ENCODE measurements at places on chromosomes 3 and 15.

DNA sequence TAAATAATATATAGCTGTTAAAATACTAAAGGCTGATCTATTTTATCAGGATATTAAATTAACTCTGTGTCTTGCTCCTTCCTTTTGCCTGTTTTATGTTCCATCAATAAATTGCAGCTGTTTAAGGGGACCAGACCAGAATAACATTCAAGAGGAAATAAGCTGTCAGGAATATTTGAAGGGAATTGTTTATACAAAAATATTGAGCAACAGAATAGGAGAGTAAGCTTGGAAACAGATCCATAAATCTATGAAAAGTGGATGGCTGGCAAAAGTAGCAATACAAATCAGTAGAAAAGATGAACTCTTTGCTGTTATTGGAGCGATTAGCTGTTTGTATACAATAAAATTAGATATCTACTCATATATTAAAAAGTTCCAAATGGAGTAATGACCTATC lies 36.2 kb upstream of the PLSCR2 start:
- no peak for DNase-seq

GRCh38 chr3:157416347-157417087 lies 20.1 kb upstream of the PTX3 start:
- DNase-seq: no peak

DNA sequence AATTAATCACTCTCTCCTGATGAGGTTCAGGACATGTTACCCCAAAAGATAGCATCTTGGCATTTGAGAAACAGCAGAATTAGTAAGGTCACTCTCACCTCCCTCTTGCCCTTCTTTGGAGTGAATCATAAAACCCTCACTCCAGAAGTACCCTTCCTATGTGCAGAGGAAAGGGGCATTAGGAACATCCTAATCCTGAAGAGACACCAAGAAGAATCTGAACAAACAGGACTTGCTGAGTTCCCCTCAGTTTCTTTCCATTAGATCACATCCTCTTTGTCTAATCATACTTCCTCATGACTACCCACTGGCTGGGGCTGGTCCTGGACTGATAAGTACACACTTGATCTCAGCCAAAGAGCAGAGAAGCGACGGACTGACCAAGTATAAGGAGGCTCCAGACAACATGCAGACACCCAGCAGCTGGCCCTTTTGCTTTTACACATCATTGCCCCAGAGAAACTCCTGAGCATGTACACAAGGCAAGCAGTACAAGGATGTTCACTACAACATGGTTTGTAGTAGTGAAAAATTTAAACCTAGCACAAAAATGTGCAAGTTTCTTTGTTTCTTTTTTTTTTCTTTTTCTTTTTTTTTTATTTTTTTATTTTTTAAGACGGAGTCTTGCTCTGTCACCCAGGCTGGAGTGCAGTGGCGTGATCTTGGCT lies 15.0 kb upstream of the TM6SF1 start:
- DNase-seq: no peak

DNA sequence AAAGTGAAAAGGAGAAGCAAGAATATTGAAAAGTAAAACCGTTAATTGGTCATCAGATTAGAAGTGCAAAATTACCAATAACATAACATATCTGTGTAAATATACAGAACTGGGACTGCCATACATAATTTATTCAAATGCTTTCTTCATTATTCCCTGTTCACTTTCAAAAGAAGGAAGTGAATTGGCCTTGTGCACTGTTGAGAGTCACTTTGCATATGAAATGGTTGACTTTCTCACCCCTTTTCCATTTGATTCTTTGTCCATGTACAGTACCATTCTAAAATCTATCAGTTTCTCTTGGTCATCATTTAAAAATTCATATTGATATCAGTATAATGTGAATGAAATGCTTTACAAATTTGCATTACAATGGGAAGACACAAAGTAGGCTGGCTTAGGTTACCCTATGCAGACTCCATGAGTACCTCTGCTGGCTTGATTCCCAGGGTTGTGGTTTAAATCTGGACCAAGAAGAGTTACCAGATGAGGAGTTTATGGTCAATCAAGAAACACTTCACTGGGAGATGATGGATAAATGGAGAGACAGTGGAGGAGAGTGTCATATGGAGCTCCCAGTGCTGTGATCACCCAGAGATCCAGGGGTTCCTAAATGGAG lies 210.9 kb upstream of the TOPAZ1 start:
- DNase-seq: no peak

DNA sequence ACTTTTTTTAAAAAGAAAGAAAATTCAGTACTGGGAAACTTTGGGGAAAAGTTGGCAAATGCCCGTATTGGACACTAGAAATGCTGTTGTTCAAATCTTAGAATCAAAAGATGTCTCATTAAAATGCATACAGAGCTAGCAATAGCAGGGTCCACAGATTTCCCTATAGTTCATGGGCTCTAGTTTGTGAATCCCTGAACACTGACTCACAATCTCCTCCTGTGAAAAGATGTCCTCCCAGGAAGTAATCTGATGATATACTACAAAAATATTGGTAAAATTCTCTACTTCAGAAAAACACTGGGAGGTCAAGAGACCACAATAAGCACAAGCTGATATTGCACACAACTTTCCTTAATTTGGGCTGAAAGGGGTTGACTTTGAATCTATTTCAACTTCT lies 568.4 kb upstream of the ZNF385D start:
- DNase-seq: no peak

DNA sequence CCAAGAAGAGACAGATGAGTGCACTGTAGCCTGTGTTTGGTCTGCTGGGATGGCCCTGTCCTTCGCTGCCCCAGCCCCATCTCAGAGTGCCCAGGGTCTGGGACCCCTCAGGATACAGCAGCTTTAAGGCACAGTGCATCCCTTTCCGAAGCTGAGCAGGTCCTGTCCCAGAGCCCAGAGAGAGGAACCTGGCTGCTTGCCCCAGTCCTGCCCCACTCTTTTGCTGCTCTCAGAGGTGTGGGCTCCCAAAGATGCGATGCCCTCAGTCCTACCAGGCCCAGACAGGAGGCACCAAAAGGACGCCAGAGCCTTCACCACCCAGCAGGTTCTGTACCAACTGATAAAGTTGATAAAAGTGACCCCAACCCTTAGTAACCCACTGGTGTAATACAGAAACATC lies 8.2 kb downstream of the PLCD1 start:
- DNase-seq: no peak

DNA sequence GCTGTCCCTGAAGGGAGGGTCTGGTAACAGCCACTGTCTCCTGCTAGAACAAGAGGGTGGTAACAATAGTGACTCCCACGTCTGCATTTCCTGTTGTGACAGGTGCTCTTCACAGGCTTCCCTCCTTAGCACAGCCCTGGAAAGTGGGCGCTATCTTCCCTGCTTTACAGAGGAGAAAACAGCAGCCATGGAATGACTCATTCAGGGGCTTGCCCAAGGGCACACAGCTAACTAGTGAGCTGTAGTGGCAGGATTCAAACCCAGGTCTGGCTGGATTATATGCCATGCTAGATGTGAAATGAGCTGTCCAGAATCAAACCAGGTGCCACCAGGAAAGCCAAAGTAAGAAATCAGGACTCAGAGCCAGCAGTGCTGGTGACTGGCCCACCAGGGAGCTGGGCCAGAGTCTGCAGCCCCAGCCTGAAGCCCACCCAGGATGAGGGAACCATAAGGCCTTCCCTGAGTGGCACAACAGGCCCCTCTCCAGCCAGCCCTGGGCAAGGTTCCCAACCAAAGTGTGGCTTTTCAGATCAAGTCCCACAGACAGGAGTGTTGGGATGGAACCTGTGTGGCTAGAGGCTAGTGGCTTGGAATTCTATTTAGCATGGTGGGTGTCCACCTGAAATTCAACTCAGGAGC lies 102.4 kb downstream of the ETFA start:
- no peak for DNase-seq

DNA sequence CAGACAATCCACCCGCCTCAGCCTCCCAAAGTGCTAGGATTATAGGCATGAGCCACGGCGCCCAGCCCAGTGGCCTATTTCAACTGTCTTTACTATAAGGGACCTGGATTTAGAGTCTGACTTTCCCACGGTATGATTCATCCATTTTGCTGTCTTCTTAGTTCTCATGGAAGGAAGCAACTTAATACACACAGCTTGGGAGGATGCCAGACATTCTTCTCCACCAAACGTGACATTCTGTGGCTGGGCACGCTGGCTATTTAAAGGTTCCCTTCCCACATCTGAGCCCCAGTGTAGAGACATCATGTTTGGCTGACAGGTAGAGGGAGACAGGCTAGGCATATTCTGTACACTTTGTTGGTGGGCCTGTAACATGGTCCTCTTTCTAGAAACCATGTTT lies 26.2 kb downstream of the FAM43A start:
- DNase-seq: no peak

- no peak for DNase-seq
Measured at GRCh38 chr3:161600173-161600572, 103.6 kb downstream of the OTOL1 start.

GRCh38 chr3:45705839-45706808 lies 16.9 kb downstream of the SACM1L start:
- DNase-seq: no peak

DNA sequence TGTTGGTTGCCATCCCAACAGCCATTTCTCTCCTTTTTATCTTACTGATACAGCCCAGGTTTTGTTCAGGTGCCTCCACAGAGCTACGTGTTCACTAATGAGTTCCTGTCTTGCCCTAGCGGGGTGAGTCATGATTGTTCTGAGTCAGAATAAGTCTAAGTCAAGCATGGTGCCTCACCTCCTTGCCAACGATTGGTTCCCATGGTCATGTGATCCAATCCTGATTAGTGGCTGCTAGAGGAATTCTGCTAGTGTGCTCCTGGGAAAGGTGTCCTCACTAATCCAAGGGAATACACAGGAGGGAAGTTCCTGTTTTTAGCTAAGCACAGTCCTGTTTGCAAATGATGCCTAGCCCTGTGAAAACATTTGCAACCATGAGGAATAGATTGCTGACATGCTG lies 99.8 kb downstream of the NSUN3 start:
- DNase-seq: no peak

Measured in activated CD4-positive, alpha-beta T cell treated with anti-CD3 and anti-CD28 coated beads for 1 hour (primary cell).